ENCODE measurements at places on chromosomes 2 and 18. TPM values are rescaled to one million over a fixed set of nuclear protein-coding genes. Genes with fewer than 3 reads are reported as not detected.

AQP12A gene
- not detected for total RNA-seq

ZNF521 gene
- total RNA-seq: not detected

DNAH7 gene
- total RNA-seq: 3.8 TPM

HRH4 gene
- 0.18 TPM for total RNA-seq

HNMT gene
- 16.6 TPM for total RNA-seq

AUP1 gene
- total RNA-seq: 79.2 TPM

BMPR2 gene
- 17.6 TPM for total RNA-seq

SH3BP4 gene
- total RNA-seq: 135 TPM

WDFY1 gene
- 81.9 TPM for total RNA-seq

ABCB11 gene
- not detected for total RNA-seq

CHRND gene
- not detected for total RNA-seq

SPR gene
- 33.6 TPM for total RNA-seq

CRYBA2 gene
- total RNA-seq: not detected

DHRS9 gene
- total RNA-seq: not detected

TRAPPC12 gene
- total RNA-seq: 77.6 TPM

FAM136A gene
- 39.3 TPM for total RNA-seq

CD207 gene
- total RNA-seq: not detected

MTCL1 gene
- 29.6 TPM for total RNA-seq

SLC20A1 gene
- total RNA-seq: 99.9 TPM

ASB18 gene
- not detected for total RNA-seq

MC5R gene
- total RNA-seq: not detected

EPB41L5 gene
- 18.4 TPM for total RNA-seq

G6PC2 gene
- not detected for total RNA-seq

ITM2C gene
- 96.4 TPM for total RNA-seq

ASPRV1 gene
- 0.30 TPM for total RNA-seq

ANKRD29 gene
- total RNA-seq: 4.3 TPM

EVX2 gene
- not detected for total RNA-seq

Data from PC-9 (cell line).